ENCODE measurements at places on chromosomes 12 and 14.

GRCh38 chr12:91663744-91664143 lies 481.1 kb upstream of the DCN start:
- no peak for DNase-seq

GRCh38 chr12:68904351-68904962 lies 28.5 kb downstream of the CPM start:
- DNase-seq, result no peak

DNA sequence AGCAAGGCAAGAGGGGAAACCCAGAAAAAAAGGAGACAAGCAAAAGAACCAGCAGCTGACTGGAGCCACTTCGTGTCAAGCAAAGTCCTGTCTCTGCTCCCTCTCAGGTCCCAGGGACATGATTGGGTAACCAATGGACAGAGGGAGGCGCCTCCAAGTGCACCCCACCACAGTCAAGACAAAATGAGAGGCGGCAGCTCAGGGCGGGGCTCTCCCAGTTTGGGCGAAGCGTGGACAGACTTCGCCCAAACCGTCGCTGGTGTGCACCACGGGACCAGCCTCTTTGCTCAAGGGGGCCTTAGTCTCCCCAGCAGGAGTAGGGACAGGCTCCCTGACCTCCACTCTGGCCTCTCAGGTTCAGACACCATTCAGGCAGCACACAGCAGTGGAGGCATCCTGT lies 1.5 kb upstream of the BEGAIN start:
- peak; percentile 30 for DNase-seq

- DNase-seq, result no peak
These were observed 29.8 kb downstream of the DNM1L start for GRCh38 chr12:32708926-32709325.

DNA sequence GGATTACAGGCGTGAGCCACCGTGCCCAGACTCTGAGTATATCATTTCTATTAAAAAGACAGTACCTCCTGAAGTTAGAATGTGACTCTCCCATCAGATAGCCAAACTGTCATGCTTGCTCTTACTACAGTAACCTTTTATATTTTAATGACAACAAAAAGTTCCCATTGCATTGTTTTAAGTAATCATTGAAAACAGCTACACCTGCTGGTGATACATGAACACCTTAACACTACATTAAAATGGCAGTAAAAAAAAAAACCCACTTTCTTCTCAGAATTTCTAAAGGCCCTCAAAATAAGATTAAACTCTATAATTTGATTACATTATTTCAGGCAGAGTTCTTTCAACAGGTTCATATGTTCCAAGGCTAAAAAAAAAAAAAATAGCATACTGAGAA lies 76.7 kb downstream of the SH2B3 start:
- peak; percentile 65 for DNase-seq

- no peak for DNase-seq
These were observed 130.3 kb downstream of the TMTC3 start for GRCh38 chr12:88272456-88272855.

- no peak for DNase-seq
These were observed 28.2 kb downstream of the DACT1 start for GRCh38 chr14:58665773-58666500.

DNA sequence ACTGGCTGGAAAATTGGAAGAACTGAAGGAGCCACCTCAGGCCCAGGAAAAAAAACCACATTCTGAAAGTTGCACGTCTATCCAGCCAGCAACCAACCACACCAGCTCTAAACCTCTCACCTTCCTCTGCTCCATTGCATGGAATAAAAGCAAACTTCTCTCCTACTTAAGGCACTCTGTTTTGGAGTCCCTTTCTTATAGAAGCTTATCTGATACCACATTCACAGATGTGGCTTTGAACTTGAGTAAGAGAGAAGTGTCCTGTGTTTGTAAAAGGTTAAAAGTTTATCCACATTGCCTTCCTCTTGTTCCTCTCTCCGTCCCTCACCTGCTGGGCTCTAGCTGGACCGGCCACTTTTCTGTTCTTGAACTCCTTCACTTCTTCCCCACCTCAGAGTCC lies 99.6 kb upstream of the PLXNC1 start:
- DNase-seq, result peak; percentile 50

DNA sequence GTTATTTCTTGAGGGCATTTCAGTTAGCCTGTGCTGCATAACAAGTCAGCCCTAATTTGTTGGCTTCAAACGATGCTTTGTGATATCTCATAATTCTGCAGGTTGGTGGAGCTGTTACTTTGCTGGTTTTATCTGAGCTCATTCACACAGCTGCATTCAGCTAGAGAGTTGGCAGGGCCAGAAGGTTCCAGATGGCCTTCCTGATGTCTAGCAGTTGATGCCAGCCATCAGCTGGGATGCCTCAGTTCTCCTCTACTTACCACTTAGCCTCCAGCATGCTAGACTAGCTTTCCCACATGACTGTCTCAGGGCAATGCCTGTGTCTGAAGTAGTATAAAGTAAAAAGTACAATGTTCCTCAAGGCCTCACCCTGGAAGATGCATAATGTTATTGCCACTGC lies 130.6 kb downstream of the SLC35F4 start:
- no peak for DNase-seq

DNA sequence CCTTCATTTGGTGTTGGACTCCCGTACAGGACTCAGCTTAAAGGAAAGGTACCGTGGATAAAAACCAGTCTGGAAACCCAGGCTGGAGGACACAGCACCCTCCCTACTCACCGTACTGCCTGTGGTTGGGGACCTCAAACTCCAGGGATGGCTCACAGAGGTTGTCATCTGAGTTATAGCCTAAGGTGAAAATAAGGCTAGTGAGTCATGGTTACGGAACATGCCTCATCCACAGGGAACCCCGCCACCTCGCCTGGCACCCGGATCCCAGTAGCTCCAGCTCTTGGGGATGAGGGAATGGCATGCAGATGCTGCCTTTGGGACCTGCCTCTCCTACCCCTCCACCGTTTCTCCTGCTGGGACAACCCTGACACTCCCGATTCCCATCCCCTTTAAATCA lies 36.8 kb upstream of the GPR68 start:
- no peak for DNase-seq

GRCh38 chr12:110253176-110253575 lies 27.9 kb upstream of the ATP2A2 start:
- no peak for DNase-seq

GRCh38 chr12:120820884-120821510 lies 83.2 kb downstream of the SPPL3 start:
- DNase-seq, result no peak

- DNase-seq, result peak; percentile 14
These were observed 114.9 kb downstream of the ANO2 start for GRCh38 chr12:5830111-5830510.

DNA sequence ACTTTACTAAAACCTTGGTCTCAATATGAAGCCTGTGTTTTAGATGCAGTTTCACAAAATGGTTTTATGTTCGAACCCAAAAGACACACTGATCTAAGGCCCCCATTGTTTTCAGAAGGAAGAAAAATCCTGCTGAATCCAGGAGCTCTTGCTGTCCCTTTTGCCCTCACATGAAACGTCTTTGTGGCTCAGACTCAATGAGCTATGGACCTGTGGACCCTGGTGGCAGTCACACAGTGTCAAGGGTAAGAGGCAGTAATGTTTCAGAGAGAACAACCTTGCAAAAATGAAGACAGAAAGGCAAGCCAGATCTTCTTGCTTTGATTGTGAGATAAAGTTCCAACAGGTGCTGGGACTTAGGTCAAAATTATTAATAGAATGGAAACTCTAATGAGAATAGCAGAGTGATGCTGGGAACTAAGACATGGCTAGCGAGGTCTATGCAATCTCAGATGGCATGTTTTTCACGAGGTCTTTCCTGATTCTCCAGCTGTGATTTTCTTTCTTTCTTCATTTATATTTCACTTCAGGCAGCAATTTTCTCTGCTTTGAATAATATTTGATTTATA lies 164.9 kb upstream of the SLC38A2 start:
- no peak for DNase-seq

- DNase-seq, result peak; percentile 89
These were observed 53.0 kb downstream of the PEX5 start for GRCh38 chr12:7242176-7243101.

DNA sequence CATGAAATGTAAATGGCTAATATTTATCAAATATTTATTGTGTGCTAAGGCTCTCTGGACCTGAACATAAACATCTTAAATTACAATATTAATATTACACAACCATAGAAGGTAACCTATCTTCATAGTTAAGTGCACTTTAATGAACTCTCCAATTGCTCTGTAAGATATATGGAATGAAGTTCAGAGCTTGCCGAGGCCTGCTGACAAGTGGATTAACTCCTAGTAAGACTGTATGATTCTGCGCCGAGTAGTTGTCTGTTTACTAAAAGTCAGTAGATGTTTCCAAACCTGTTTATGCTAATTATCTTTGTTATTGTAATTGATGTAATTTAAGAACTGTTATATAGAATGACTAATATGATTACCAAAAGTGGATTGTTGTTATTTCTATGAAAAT lies 77.2 kb downstream of the PTPRR start:
- no peak for DNase-seq

- no peak for DNase-seq
These were observed 68.8 kb upstream of the TRAF3 start for GRCh38 chr14:102708494-102708893.

- DNase-seq, result peak; percentile 65
These were observed 2.4 kb downstream of the SINHCAF start for GRCh38 chr12:31323391-31324115.

- no peak for DNase-seq
These were observed 35.2 kb downstream of the PRIMA1 start for GRCh38 chr14:93752980-93753561.

GRCh38 chr12:94643606-94644005 lies 6.8 kb downstream of the TMCC3 start:
- DNase-seq, result no peak

- DNase-seq, result no peak
These were observed 26.9 kb downstream of the FBXW8 start for GRCh38 chr12:116937640-116938039.

GRCh38 chr12:58372298-58372697 lies 430.9 kb downstream of the ATP23 start:
- DNase-seq, result no peak

DNA sequence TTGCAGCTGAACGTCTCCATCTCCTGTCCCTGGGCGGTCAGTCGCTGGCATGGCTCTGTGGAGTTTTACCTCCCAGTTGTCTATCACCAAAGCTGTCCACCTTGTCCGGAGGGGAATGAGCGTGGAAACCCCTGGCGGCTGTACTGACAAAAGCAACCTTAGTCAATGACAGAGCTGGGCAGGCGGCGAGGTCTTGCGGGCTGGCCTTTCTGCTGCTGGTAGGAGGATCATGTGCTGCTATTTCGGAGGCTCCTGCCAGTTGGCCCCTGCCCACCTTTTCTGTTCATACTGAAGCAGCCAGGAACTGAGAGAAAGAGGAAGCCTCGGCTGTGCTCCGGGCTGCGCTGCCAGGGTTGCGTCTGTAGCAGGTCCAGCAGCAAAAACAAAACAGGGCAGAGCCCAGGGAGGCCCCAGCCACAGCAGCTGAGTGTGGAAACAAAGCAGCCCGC lies 57.7 kb downstream of the HMGA2 start:
- peak; percentile 79 for DNase-seq

DNA sequence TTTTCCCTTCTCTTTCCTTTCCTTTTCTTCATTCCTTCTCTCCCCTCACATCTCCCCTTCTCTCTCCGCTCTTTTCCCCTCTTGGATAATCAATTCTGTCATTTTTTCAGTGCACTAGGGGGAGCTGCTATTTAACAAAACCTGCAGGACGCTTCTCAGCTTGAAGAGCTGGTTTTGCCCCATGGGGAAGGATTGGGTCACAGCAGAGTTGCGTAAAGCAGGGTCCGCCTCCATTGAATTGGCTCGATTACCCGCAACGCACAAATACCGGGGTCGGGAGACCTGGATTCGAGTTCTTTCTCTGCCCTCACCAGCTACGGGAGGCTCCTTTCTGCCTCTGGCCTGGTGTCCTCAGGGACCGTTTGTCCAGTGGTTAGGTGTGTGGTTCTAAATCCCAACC lies 42.1 kb upstream of the CHGA start:
- peak; percentile 15 for DNase-seq

Measured in hematopoietic multipotent progenitor cell treated with erythropoietin and hydrocortisone succinate and interleukin-3 and kit ligand, for 6 days (in vitro differentiated cells).